SJCRH30 (cell line): ENCODE measurements at places on chromosomes 12 and 14. TPM values are rescaled to one million over a fixed set of nuclear protein-coding genes. Genes with fewer than 3 reads are reported as not detected.

DNA sequence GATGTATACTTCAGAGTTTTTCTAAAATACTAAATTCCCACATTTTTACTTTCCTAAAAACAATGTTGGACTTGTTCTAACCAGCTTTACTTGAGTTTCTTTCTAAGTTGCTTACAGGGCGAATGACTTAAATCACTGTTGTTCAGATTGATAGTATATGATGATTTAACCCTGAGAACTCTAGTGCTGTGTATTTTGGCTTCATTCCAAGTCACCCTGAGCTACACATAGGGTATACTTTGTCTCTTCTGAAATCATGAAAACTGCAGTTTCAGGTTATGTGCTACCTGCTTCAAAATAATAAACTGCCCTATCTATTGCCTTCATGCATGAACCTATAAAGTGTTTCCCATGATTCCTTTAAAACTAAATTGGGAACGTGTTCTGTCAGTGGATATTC lies 162.5 kb upstream of the PDE3A start:
- H3K27me3 ChIP-seq, result no peaks in the 10 kb centered on the region
- no peak overlapping the region for H3K4me3 ChIP-seq
- H3K4me1 ChIP-seq, result no peaks in the 10 kb centered on the region

Gene CCND2
- total RNA-seq, result 968 and 987 TPM in 2 replicates

Gene IFNG-AS1
- total RNA-seq, result not detected in 2 replicates

Gene CMKLR1
- total RNA-seq, result 0.04 TPM in 1 of 2 replicates, not detected in the other

Gene PRB2
- total RNA-seq, result not detected in 2 replicates

Gene FGF23
- 0.02 TPM in 1 of 2 replicates, not detected in the other for total RNA-seq

GRCh38 chr14:73713206-73713802 lies 880 bp downstream of the PNMA1 start:
- peaks cover 20% of the 10 kb centered on the region for H3K36me3 ChIP-seq
- H3K4me3 ChIP-seq, result peak overlapping the region; percentile 72
- no peaks in the 10 kb centered on the region for H3K27me3 ChIP-seq
- H3K27ac ChIP-seq, result peak overlapping the region; percentile 55

Gene SNRPF
- total RNA-seq, result 64.2 and 67.8 TPM in 2 replicates

Gene SLC10A1
- total RNA-seq, result not detected in 2 replicates

- DNase-seq, result no peak
- H3K36me3 ChIP-seq, result no peaks in the 10 kb centered on the region
- H3K27me3 ChIP-seq, result no peaks in the 10 kb centered on the region
- H3K4me3 ChIP-seq, result no peak overlapping the region
Measured at GRCh38 chr12:117134059-117134458, 34.8 kb upstream of the TESC start.
